Naive thymus-derived CD4-positive, alpha-beta T cell (primary cell): ENCODE measurements at places on chromosomes 16 and 17. TPM values are rescaled to one million over a fixed set of nuclear protein-coding genes. Genes with fewer than 3 reads are reported as not detected.
A peak's percentile ranks its signal among the peaks of the same experiment; 100 is the strongest.

- no peak overlapping the region for H3K4me3 ChIP-seq
- H3K27me3 ChIP-seq, result no peaks in the 10 kb centered on the region
- no peak overlapping the region for H3K27ac ChIP-seq
- no peak for DNase-seq
- H3K36me3 ChIP-seq, result no peaks in the 10 kb centered on the region
Observed at GRCh38 chr16:55479430-55480140, 587 bp downstream of the MMP2 start.

DNA sequence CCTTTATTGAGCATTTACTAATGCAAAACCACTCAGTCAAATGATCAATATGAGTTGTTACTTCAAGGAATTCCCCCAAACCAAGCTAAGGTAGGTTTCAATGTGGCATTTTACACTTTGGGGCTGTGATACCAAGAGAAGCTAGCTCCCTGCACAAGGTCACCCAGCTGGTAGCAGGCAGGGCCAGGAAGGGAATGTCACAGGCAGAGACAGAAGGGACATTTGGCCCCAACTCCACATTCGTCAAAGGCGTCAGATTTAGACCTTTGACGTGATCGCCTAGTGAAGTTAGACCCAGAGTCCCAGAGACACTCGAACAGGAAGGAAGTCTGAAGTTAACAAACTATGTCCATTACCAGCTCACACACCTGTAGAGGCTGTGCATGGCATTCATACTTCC lies 5.5 kb upstream of the SMG1 start:
- no peak overlapping the region for H3K4me3 ChIP-seq
- H3K36me3 ChIP-seq, result no peaks in the 10 kb centered on the region
- no peak overlapping the region for H3K27ac ChIP-seq
- no peaks in the 10 kb centered on the region for H3K27me3 ChIP-seq
- no peak for DNase-seq
- no peaks in the 10 kb centered on the region for H3K4me1 ChIP-seq

DNA sequence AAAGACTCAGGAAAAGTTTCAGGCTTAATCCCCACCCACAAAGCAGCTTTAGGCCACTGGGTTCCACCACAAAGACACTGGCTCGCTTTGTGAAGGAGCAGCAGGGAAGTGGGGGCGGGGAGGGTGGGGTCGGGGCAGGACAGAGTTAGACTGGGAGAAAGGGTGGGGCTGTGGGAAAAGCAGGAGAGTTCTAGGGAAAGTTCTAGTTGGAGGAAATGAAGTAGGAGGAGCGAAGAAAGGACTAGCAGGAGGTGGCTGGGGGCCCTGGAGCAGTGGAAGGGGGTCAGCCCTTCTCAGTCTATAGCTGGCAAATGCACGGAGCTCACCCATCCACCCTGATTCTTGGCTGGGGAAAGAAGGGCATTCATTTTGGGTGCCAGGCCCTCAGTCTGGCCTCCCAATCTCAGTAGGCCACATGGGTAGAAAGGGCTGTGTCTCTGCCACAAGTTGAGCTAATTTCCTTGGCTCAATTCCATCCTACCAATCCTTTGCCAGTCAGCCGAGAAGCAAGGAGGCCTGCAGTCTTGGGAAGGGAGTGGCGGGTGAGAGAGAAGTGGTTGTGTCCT lies 4.6 kb downstream of the INPP5K start:
- peaks cover 13% of the 10 kb centered on the region for H3K36me3 ChIP-seq
- H3K27ac ChIP-seq, result no peak overlapping the region
- H3K27me3 ChIP-seq, result no peaks in the 10 kb centered on the region

GRCh38 chr16:8951447-8952280 lies 12.0 kb downstream of the USP7 start:
- no peaks in the 10 kb centered on the region for H3K36me3 ChIP-seq
- H3K4me3 ChIP-seq, result peak overlapping the region; percentile 12
- DNase-seq, result no peak
- H3K27me3 ChIP-seq, result no peaks in the 10 kb centered on the region

DNA sequence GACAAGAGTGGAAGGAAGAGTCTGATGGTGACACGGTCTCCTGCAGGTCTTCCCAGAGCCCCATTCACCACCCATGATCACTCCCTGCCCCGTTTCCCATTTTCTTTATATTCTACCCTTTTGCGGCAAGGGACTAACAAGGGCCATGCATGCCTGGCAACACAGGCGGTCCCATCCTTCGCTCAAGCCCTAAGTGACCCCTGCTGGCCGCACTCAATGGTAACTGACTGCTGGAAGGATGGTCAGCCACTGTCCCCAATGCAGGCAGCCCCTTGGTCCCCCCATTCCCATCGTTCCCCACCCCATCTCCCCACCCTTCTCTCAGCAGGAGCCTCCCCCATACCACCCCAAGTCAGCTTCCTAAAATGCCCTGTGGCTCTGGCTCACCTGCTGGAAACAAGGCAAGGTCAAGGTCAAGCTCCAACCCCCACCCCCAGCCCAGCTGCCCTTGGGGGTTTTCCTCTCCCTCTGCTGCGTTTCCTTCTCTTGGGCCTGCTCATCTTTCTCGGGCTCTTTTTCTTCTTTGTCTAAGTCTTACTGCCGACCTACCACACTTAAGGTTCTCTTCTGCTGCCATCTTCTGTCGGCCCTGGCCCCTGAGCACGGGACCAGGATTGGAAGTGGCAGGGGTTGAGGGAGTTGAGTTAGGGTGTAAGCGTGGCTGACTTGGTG lies 116.0 kb downstream of the RPTOR start:
- H3K4me1 ChIP-seq, result peaks cover 18% of the 10 kb centered on the region
- no peaks in the 10 kb centered on the region for H3K27me3 ChIP-seq
- H3K27ac ChIP-seq, result no peak overlapping the region
- no peak overlapping the region for H3K4me3 ChIP-seq
- no peaks in the 10 kb centered on the region for H3K36me3 ChIP-seq
- DNase-seq, result no peak

SLC12A3 gene
- not detected in 2 replicates for total RNA-seq

EVI2A gene
- 134 TPM for total RNA-seq

DNA sequence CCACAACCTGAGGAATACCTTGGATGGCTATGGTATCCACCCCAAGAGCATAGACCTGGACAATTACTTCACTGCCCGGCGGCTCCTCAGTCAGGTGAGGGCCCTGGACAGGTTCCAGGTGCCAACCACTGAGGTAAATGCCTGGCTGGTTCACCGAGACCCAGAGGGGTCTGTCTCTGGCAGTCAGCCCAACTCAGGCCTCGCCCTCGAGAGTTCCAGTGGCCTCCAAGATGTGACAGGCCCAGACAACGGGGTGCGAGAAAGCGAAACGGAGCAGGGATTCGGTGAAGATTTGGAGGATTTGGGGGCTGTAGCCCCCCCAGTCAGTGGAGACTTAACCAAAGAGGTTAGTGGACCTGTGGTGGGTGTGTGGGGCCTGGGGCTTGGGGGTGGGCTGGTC lies 3.1 kb downstream of the NFE2L1 start:
- H3K4me1 ChIP-seq, result peaks cover 19% of the 10 kb centered on the region
- H3K27me3 ChIP-seq, result no peaks in the 10 kb centered on the region
- DNase-seq, result no peak
- H3K4me3 ChIP-seq, result no peak overlapping the region
- no peak overlapping the region for H3K27ac ChIP-seq

DNA sequence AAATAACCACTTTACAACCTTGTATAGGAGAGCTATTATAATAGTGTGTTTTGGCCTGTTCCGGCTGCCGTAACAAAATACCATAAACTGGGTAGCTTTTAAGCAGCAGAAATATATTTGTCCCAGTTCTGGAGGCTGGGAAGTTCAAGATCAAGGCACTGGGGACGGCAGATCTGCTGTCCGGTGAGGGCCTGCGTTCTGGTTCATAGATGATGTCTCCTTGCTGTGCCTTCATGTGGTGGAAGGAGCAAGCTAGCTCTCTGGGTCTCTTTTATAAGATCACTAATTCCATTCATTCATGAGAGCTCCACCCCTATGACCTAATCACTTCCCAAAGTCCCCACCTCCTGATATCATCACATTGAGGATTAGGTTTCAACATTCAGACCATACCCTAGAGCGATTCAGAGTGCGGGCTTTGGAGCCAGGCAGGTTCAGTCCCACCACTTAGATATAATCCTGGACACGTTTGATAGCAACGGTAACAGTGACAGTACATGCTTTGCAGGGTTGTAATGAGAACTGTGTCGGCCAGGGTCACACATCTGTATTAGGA lies 76.2 kb upstream of the ZFHX3 start:
- H3K36me3 ChIP-seq, result no peaks in the 10 kb centered on the region
- no peak overlapping the region for H3K27ac ChIP-seq
- no peaks in the 10 kb centered on the region for H3K27me3 ChIP-seq

KRT24 gene
- total RNA-seq, result not detected

C17orf100 gene
- total RNA-seq, result 6.1 TPM

DNA sequence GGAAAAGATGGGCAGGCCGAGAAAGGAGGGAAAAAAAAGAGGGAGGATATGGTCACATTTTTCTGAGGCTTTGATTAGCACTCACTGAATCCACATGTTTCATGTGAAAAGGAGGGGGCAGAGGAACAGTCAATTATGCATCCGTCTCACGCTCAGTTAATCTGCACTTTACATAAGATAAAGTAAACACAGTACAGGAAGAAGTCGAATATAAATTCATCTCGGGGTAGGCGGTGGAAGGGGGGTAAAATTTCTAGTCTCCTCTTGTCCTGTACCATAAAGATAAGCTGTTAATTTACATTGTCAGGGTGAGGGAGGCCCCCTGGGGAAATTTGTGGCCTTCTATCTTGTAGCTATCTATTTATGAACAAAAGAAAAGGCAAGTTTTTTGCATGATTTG lies 73.1 kb upstream of the CES5A start:
- H3K36me3 ChIP-seq, result no peaks in the 10 kb centered on the region
- H3K4me3 ChIP-seq, result no peak overlapping the region
- no peak for DNase-seq
- no peaks in the 10 kb centered on the region for H3K4me1 ChIP-seq
- H3K27me3 ChIP-seq, result no peaks in the 10 kb centered on the region

SOST gene
- not detected in 2 replicates for total RNA-seq

GRCh38 chr17:39867880-39868553 lies at the start of gene ZPBP2:
ZPBP2 (plus strand) TSS chr17:39868202; CDS start chr17:39868355, 153 bp downstream.
- peaks cover 24% of the 10 kb centered on the region for H3K4me1 ChIP-seq
- H3K27ac ChIP-seq, result peak within 1 kb of the TSS; percentile 99
- DNase-seq, result peak; percentile 34
- H3K4me3 ChIP-seq, result peak within 1 kb of the TSS; percentile 53
- no peaks in the 10 kb centered on the region for H3K36me3 ChIP-seq

TBC1D3I gene
- total RNA-seq, result 0.16 TPM

- H3K27me3 ChIP-seq, result peaks cover 4% of the 10 kb centered on the region
- DNase-seq, result peak; percentile 16
- H3K4me3 ChIP-seq, result peak overlapping the region; percentile 64
- peaks cover 5% of the 10 kb centered on the region for H3K4me1 ChIP-seq
Observed at GRCh38 chr17:8629371-8630226, 926 bp downstream of the MYH10 start.
